ENCODE measurements at places on chromosomes 12 and 14.
A peak's percentile ranks its signal among the peaks of the same experiment; 100 is the strongest.

GRCh38 chr14:101098641-101099040 is 195.1 kb upstream of the RTL1 start:
- DNase-seq, result no peak
- peaks cover 20% of the 10 kb centered on the region for H3K27me3 ChIP-seq
- no peaks in the 10 kb centered on the region for H3K4me1 ChIP-seq

GRCh38 chr12:42923583-42923982 is 334.0 kb upstream of the PRICKLE1 start:
- DNase-seq, result no peak
- H3K27ac ChIP-seq, result no peak overlapping the region
- H3K27me3 ChIP-seq, result no peaks in the 10 kb centered on the region
- no peaks in the 10 kb centered on the region for H3K4me1 ChIP-seq
- H3K4me3 ChIP-seq, result no peak overlapping the region

DNA sequence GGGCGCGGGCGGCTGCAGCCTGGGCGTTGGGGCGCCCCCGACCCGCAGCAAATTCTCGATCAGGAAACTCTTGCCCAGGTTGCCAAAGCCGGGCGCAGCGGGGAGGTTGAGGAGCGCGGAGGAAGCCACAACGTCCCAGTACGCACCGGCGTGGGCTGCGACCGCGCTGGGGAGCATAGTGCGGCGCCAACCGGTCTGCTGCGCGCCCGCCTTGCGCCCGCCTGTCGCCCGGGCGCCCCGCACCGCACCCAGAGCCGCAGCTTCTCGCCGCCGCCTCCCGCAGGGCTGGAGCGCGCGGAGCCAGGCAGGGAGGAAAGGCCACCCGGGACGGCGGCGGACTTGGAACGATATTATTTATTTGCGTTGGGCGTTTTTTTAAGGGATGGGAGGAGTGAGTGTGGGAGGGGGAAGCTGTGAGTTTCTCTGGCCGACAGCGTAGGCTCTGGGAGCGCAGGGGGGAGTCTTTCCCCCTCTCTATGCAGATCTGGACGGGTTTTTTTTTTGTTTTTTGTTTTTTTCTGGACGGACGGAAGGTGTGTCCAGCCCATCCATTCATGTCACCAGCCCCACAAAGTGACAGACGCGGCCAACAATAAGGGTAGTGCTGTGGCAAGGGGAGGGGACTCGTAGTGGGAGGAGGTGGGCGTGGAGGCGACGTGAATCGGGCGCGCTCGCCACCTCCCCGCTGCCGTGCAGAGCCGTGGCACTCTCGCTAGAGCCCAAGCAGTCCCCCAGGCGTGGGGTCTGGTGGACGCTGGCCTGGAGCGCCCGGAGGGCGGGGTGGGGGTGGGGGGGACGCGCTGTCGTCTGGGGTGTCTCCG is at the start of gene DBX2:
Gene DBX2 (minus strand): TSS at position 349 of the 821 bp plus-strand sequence. CDS start 172 bp downstream, at position 177.
- H3K27ac ChIP-seq, result no peak within 1 kb of the TSS
- H3K4me3 ChIP-seq, result no peak within 1 kb of the TSS
- DNase-seq, result no peak
- H3K4me1 ChIP-seq, result peaks cover 3% of the 10 kb centered on the region

DNA sequence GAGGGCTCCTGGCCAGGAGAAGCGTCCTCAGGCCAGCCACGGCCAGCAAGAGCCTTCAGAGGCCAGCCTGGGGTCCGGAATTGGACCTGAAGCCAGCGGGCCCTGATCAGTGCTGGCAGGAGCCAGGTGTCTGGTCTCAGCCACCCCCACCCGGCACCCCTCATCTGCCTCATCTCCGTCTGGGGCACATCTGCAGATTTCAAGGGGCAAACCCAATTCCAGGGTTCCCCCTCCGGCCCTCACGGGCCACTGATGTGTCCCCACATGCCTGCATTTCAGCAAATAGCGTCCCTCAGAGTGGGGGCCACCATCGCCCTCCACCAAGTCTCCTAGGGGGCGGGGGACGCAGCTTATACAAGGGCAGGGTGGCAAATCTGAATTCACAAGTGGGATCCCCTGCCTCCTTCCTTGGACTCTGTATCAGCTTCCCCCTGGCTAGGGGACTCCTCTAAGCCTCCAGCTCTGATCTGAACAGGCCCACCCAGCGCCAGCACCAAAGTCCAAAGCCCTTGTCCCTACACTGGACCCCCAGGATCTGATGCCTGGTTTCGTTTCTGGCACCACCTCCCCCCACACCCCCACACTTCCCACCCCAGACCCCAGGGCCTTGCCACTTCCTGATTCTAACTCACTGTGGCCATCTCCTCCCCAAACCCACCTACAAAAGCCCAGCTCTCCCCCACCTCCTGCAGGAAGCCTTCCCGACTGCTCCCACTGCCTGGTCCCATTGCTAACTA is 10.1 kb downstream of the TMEM179 start:
- no peak overlapping the region for H3K4me3 ChIP-seq
- no peaks in the 10 kb centered on the region for H3K36me3 ChIP-seq
- no peak for DNase-seq
- H3K27me3 ChIP-seq, result no peaks in the 10 kb centered on the region
- H3K27ac ChIP-seq, result no peak overlapping the region

GRCh38 chr12:45658020-45658419 is 71.5 kb upstream of the ARID2 start:
- H3K4me3 ChIP-seq, result no peak overlapping the region
- H3K4me1 ChIP-seq, result peaks cover 18% of the 10 kb centered on the region
- peaks cover 25% of the 10 kb centered on the region for H3K27me3 ChIP-seq
- no peak for DNase-seq
- H3K27ac ChIP-seq, result no peak overlapping the region

- H3K27ac ChIP-seq, result no peak overlapping the region
- no peaks in the 10 kb centered on the region for H3K36me3 ChIP-seq
- H3K4me1 ChIP-seq, result no peaks in the 10 kb centered on the region
- H3K4me3 ChIP-seq, result no peak overlapping the region
Observed at GRCh38 chr12:27852742-27853141, 72.7 kb upstream of the MANSC4 start.

DNA sequence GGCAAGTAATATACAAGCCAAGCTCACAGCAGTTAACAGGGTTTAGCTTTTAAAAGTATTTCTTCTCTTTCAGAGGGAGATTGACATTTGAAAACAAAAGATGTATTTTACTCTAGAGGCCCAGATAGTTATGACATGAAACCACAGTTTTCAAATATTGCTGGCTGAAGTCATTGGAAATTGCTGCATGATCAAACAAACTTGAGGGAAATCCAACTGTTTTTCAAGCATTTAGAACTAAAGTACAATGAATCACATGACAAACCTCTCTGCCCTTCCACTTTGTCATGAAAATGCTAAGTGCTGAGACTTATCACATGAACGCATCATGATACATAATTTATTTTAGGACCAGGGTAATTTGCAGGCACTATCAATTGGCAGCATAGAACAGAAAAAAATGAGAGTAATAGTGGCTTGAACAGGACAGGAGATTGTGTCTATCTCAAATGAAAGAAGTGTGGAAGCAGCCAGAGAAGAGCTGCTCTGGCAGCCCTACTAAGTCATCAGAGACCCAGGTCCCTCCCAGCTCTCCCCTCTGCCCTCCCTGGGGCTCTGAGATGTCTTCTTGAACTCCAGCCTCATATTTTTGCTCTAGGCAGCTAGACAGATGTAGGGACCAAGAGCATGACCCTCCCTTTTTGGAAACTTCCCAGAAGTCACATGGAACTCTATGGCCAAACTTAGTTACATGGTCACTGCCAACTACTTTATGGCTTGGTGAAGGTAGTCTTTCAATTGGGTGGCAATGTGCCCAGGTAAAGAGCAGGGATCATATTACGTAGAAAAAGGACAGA is 90.1 kb upstream of the PELI2 start:
- H3K36me3 ChIP-seq, result no peaks in the 10 kb centered on the region
- peaks cover 37% of the 10 kb centered on the region for H3K27me3 ChIP-seq
- H3K4me3 ChIP-seq, result no peak overlapping the region
- H3K4me1 ChIP-seq, result no peaks in the 10 kb centered on the region
- no peak for DNase-seq

- no peak for DNase-seq
- peaks cover 9% of the 10 kb centered on the region for H3K4me1 ChIP-seq
- H3K36me3 ChIP-seq, result no peaks in the 10 kb centered on the region
- no peak overlapping the region for H3K27ac ChIP-seq
- peaks cover 5% of the 10 kb centered on the region for H3K27me3 ChIP-seq
- no peak overlapping the region for H3K4me3 ChIP-seq
Observed at GRCh38 chr12:124763594-124763979, 100.1 kb downstream of the SCARB1 start.

DNA sequence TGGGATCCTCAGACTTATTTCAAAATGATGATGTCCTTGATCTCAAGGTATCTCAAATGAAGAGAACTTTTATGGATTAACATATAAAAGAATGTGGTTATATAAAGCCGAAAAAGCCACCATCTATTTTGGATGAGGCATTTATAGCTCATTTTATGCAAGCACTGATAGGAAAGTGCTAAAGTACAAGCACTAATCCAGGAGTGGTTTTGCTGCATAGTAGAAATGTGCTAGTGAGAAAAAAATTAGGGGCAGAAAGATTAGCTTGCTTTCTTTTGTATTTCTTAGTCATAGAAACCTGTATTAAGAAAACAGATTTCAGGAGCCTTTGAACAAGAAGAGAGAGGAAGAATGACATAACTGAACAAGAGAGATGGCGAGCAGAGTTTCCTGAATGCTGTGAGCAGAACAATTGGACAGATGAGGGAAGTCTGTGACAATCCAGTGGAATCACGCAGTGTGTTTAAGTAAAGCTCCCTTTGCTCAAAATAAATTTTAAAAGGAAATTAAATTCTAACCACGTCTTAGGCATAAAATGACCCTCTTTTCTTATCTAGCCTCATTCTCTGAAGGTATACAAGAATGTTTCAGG is 238.2 kb upstream of the NOVA1 start:
- H3K4me3 ChIP-seq, result no peak overlapping the region
- no peaks in the 10 kb centered on the region for H3K27me3 ChIP-seq
- H3K4me1 ChIP-seq, result no peaks in the 10 kb centered on the region
- no peaks in the 10 kb centered on the region for H3K36me3 ChIP-seq
- H3K27ac ChIP-seq, result no peak overlapping the region
- DNase-seq, result no peak

DNA sequence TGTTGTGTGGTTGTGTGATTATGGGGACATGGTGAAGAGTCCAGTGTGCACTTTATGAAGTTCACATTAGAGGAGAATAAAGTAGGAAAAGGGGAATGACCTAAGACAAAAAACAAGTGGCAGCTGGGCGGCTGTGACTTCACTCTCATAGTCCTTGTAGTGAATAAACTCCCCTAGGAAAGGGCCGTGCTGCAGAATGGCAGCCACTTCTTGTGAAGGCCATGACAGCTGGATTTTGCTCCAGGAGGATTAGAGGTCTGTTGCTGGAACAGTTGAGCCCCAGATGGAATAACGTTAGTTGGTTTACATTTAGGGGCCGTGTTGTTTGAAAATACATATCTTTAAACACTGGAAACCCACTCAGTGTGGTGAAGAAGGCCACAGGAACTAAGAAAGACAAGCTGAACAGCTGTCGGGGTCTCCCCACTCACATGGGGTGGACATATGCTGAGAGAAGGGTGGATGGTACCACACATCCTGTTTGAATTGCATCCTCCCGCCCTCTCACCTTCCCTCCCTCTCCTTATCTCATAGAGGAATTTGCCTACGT is 276.9 kb downstream of the CACNA1C start:
- no peaks in the 10 kb centered on the region for H3K36me3 ChIP-seq
- H3K27ac ChIP-seq, result no peak overlapping the region
- H3K4me3 ChIP-seq, result no peak overlapping the region
- H3K4me1 ChIP-seq, result no peaks in the 10 kb centered on the region
- DNase-seq, result no peak

DNA sequence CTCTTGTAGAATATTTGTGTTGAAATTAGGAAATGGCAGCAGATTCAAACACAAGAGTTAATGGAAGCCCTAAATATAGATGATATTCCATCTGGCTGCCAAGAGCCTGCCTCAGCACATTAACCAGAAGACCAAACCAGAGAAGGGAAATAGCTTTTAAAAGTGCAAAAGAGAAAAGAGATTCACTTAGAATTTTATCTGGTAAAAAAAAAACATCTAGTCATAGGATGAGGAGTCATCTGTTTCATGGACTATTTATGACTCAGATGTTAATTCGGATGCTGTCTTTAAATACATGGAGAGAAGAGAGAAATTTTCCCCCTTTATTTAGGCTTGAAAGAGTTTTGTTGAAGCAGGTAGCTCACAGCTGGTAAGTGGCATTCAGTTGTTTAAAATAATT is 201.6 kb upstream of the NUDT4 start:
- no peaks in the 10 kb centered on the region for H3K36me3 ChIP-seq
- no peak overlapping the region for H3K27ac ChIP-seq
- no peaks in the 10 kb centered on the region for H3K27me3 ChIP-seq
- no peak for DNase-seq
- no peak overlapping the region for H3K4me3 ChIP-seq

GRCh38 chr12:69337311-69338090 is 10.7 kb upstream of the LYZ start:
- peaks cover 4% of the 10 kb centered on the region for H3K27me3 ChIP-seq
- H3K4me3 ChIP-seq, result no peak overlapping the region
- H3K27ac ChIP-seq, result no peak overlapping the region
- peaks cover 19% of the 10 kb centered on the region for H3K4me1 ChIP-seq

DNA sequence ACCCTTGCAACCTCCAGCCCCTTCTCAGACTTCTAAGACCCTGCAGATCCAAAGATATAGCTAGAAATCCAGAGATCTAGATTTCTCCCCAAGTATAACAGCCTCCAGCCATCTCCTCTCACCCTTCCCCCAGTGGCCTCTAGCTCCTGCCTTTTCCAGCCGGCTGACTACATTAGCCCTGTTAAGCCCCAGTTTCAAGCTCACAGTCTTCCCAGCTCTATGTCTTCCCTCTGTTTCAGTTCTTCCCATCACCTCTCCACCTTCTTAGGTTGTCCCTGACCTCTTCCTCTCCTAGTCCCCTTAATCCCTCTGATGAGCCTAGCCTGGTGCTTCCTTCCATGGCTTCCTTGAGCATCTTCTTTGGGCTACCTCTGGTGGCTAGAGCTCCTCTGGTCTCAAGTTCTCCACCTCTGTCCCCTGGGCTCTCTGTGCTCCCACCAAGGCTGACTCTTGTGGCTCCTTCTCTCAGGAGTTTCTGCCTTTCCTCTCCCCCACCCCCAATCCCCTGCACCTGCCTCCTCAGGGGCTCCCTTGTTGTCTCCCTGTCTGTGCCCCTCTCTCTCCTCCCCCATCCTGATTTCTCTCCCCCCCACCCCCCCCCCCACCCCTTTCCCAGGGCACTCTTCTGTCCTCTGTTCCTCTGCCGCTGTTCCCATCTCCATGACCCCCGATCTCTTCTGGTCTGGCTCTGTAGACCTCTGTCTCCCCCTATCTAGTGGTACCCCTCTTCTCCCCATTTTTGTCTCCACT is 816 bp upstream of the GDF11 start:
- peaks cover 11% of the 10 kb centered on the region for H3K27me3 ChIP-seq
- H3K4me3 ChIP-seq, result peak overlapping the region; percentile 77
- H3K4me1 ChIP-seq, result peaks cover 55% of the 10 kb centered on the region
- DNase-seq, result no peak

DNA sequence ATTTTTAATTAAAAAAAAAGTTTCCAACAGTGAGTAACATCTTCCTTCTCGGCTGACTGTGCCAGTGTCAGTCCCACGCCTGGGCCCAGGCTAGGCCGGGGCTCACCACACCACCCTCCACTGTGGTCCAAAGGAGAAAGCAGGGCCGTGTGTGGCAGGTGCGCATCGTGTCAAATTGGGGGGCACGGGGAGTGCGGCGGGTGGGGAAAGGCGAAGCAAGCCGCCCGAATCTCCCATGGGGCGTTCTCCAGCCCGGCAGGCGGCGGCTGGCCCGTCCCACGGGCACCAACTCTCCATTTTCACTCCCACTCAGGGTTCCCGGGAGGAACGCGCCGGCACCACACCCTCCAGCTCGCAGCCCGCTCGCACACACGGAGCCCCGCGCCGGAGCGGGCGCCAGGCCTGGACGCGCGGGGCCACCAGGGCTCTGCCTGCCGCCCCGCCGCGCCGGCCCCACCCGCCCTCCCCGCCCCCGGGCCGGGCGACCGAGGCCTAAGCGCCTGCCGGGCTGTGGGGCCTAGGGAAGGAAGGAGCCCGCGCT is 604 bp downstream of the EEA1 start:
- H3K36me3 ChIP-seq, result peaks cover 6% of the 10 kb centered on the region
- peaks cover 37% of the 10 kb centered on the region for H3K4me1 ChIP-seq
- no peaks in the 10 kb centered on the region for H3K27me3 ChIP-seq
- peak overlapping the region; percentile 80 for H3K4me3 ChIP-seq

Data from activated CD4-positive, alpha-beta T cell treated with anti-CD3 and anti-CD28 coated beads, Interleukin-2, amount 10 ng/mL, durations not matched to agents 7 days and 5 days (primary cell).